ENCODE measurements at places on chromosomes 2 and 18.

DNA sequence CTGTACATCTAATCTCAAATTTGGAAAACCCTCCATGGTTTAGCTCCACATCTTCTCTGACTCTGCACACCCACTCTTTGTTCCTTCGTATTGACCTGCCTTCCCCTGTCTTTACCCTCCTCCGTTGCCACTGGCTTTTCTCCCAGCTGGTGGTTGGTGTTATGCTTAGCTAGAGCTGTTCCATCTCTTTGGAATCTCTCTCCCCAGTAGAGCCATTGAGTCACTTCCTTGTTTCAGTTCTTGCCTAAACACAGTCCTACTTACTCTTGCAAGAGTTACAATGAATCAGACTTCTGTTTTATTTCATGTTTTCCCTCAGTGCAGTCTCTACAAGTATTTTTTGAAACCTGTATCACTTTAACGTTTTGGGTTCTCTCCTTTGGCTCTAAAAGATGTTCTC, 263.9 kb downstream of the LTBP1 start:
- DNase-seq, result no peak

DNA sequence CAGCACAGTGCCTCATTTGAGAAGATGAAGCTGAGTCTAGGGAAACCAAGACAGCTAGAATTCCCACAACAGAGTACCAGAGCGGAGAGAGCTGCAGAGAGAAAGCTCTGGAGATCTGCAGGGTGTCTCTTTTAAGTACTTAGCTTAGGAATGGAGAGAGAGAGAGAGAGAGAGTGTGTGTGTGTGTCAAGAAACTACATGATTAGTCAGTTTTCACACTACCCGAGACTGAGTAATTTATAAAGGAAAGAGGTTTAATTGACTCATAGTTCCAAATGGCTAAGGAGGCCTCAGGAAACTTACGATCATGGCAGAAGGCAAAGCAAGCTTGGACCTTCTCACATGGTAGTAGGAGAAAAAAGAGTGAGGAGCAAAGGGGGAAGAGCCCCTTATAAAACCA, 64.0 kb downstream of the HIBCH start:
- no peak for DNase-seq

- peak; percentile 9 for DNase-seq
Observed at GRCh38 chr2:197159661-197160211, 150.8 kb downstream of the ANKRD44 start.

DNA sequence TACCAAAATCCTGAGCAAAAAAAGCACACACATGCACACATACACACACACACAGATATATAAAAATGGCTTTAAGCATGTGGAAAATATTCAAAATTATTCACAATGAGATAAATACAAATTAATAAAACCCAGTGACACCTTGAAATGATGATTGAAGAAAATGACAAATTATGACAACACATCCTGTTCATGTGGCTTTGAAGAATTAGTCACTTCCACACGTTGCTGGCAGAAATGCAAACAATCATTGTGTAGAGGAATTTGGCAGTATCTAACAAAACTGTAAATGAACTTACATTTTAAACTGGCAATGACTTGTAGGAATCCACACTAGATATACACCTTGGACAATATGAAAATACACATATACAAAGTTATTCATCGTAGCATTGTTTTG, 95.8 kb upstream of the RGPD4 start:
- no peak for DNase-seq

DNA sequence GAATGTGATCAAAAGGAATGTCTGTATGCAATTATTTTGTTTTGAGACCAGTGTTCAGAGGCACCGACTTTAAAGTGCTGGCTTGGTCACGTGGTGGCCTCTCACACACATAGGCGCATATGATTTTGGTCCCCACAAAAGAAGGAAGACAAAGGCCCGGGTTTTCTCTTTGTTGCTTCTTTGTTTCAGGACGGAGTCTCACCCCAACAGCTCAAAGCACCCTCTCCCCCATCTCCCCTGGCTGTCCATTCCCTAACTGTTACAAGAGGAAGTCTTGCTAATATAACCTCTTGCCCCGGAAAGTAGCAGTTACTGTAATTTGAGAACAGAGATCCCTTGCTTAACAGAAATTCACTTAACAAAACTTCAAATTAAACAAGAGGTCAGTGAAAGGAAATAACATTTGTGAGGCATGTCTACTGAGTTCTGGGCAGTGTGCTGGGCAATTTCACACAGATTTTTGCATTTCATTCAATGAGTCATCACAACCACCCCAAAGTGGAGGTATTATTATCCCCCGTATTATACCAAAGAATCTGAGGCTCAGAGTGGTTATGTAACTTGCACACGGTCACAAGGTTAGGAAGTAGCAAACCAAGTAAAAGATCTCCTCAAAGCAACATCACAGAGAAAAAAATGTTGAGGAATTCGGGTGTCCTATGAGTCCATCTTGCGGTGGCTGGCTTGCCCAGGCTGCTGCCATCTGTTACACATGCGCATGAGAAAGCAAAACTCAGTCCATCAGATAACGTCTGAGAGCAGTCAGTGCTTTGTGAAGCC, 75.8 kb downstream of the SDC1 start:
- DNase-seq, result no peak

DNA sequence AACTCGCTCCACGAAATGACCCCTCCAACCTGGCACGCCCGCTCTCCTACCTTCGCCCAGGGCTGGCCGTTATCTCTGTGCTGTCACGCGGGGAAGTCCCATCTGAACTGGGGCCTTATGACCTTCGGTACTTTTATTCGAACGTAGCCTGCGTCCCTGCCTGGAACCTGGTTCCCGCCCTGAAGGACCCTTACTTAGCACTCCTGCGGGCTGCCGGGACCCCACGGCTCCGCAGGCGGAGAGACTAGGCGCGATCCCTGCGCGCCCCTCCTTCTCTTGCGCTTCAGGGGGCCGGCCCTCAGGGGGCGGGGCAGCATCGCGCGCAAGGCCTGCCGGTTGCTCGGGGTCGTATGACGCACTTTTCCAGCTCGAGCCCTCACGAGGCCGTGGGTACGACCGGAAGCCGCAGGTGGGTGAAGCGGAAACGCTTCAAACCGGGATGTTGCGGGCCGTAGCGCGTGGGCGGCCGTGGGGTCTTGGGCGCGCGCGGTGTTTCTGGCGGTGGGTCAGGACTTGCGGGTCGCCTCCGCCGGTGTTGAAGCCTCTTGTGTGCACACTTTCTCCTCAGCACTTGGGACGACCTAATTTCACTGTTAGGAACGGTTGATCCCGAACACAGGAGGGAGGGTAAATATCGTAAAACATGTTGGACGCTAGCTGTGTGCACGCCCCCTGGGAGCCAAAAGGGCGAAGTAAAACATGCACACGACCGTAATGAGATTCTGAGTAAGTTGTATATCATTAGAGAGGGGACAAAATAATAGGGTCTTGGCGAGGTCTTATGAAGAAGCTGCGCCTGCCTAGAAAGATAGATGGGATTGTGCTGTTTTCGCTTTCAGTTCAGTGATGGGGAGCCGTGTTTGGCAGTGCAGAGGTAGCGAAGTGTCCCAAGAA, at the start of the genes LIPT1 and TSGA10:
TSS of gene LIPT1 (plus strand) at position 325 of the 894 bp plus-strand sequence. CDS start 6,991 bp downstream, outside the sequence.
TSS of gene TSGA10 (minus strand) at position 300 of the 894 bp plus-strand sequence. CDS start 45,503 bp downstream, outside the sequence.
- DNase-seq, result peak; percentile 89

- no peak for DNase-seq
Observed at GRCh38 chr2:223113161-223113560, 61.2 kb downstream of the KCNE4 start.

GRCh38 chr2:214536625-214537024, 125.8 kb downstream of the VWC2L start:
- no peak for DNase-seq

DNA sequence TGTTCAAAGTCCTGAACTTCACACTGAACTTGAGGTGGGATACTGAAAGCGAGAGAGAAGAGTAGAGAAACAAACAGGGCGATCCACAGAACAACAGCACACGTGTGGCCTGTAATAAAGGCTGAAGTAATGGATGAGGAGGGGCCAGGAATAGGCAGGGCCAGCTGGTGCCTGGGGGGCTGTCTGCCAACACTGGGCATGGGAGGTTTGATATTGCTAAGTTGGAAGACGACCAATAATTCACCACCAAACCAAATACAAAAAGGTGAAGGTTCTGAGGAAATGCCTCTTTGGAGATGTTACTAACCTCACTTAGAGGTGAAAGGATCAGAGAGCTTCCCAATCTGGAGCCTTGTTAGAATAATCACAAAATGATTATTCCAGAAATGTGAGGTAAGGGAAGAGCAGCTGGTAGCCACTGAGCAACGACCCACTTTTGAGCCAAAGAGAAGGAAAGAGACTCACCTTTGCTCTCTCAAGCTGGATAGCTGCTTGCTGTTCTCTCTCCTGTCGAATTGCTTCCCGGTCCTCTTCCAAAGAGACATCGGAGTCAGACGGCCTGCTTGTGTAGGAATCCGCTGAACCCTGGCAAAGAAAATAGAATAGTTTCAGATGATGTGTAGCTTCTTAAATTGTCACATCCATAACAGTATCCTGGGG, 54.7 kb upstream of the ARL5A start:
- DNase-seq, result no peak

DNA sequence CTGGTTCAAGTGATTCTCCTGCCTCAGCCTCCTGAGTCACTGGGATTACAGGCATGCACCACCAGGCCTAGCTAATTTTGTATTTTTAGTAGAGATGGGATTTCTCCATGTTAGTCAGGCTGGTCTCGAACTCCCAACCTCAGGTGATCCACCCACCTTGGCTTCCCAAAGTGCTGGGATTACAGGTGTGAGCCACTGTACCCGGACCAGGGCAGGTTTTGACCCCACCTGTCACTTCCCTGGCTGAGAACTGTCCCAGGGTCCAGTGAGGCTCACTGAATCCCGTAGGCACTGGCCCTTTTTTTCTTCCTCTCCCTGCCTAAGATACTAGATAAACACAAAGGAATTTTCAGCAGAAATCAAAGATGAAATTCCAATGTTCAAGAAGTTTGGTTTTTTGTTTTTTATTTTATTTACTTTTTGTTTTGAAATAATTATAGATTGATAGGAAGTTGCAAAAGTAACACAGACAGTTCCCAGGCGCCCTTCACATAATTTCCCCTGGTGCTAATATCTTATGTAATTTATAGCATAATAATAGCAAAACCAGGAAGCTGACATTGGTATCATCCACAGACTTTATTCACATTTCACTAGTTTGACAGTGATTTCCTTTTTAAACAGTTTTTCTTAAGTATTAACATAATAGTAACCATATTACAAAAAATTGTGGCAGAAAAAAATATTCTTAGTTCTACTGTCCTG, 52.4 kb upstream of the B3GNT7 start:
- DNase-seq, result no peak

- no peak for DNase-seq
Observed at GRCh38 chr2:177692042-177692782, 299.6 kb downstream of the AGPS start.

GRCh38 chr2:186590350-186590758, 498 bp downstream of the ITGAV start:
- no peak for DNase-seq

Measured in effector memory CD8-positive, alpha-beta T cell (primary cell).